HT1080 (cell line): ENCODE measurements at places on chromosomes 16 and 17.

GRCh38 chr17:73205459-73205961 is 12.7 kb downstream of the COG1 start:
- no peak for DNase-seq

GRCh38 chr16:10805334-10805733 is 13.3 kb downstream of the TVP23A start:
- DNase-seq, result no peak

DNA sequence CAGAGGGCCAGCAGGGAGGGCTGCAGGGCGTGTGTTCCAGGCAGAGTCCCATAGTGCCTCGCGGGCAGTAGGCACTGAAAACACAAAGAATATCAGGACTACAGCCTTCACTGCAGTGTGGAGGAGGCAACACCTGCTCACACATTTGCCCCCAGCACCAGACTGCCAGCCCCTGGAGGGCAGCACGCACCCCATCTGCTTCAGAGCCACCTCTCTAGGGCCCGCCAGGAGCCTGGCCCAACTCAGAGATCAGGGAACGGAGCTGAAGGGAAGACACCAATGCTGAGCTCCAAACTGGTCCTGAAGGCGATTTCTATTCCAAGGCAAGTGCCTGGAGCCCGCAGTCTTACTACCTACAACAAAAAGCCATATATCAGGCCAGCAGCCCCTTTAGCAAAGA is 130.3 kb downstream of the ZNF423 start:
- no peak for DNase-seq

- DNase-seq, result no peak
Observed at GRCh38 chr17:55727920-55728319, 5.3 kb upstream of the TMEM100 start.

- no peak for DNase-seq
Observed at GRCh38 chr16:89847051-89847939, 19.0 kb downstream of the SPIRE2 start.
